Aorta (tissue), 5 donors: ENCODE measurements at places on chromosomes 4 and X. TPM values are rescaled to one million over a fixed set of nuclear protein-coding genes. Genes with fewer than 3 reads are reported as not detected.

- H3K4me3 ChIP-seq = no peak overlapping the region
- no peak overlapping the region for H3K27ac ChIP-seq
- no peaks in the 10 kb centered on the region for H3K4me1 ChIP-seq
- no peak for DNase-seq
- no peaks in the 10 kb centered on the region for H3K36me3 ChIP-seq
Measured at GRCh38 chrX:10259716-10260115, 102.9 kb downstream of the CLCN4 start.

Gene RNF175
- 1.0 TPM for total RNA-seq

- no peak overlapping the region for H3K27ac ChIP-seq
- H3K4me1 ChIP-seq = no peaks in the 10 kb centered on the region
- no peak for DNase-seq
Measured at GRCh38 chr4:184932343-184932742, 85.9 kb upstream of the HELT start.

DNA sequence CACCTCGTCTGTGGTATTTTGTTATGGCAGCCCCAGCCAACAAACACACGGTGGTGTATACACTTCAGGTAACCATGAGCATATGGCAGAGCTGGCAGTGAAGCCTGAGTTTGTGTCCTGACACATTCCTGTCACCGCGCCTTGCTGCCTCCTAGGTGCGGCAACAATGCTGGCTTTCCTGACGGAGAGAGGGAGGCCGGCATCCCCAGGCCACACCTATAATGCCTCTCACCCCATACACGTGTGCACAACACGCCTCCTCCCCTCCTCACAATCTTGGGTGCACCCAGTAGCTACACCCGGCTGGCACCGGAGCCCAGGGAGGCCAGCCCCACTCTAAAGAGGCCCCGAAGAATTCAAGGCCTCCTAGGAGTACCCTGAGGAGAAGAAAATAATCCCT lies 158.5 kb downstream of the NSUN7 start:
- no peak overlapping the region for H3K4me3 ChIP-seq
- H3K36me3 ChIP-seq = no peaks in the 10 kb centered on the region
- peaks cover 1% of the 10 kb centered on the region for H3K27me3 ChIP-seq
- no peaks in the 10 kb centered on the region for H3K4me1 ChIP-seq
- DNase-seq = no peak

DNA sequence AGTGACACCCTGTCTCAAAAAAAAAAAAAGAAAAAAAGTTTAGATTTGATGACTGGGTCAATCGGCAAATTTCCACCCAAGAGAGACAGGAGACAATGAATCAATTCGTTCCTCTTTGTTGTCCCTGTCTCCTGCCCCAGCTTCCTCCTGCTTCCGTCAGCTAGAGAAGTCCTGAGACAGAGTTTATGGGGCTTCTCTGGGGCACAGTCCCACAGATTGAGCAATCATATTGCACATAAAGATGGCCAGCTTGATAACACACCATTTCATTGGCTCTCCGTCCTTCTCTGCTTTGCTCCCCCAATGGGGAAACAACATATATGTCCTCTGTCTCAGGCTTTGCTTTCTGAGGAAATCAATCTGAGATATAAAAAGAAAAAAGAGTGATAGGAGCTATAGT lies 78.4 kb upstream of the FUNDC1 start:
- peak; percentile 12 for DNase-seq
- H3K4me3 ChIP-seq = no peak overlapping the region
- H3K4me1 ChIP-seq = no peaks in the 10 kb centered on the region
- no peak overlapping the region for H3K27ac ChIP-seq
- no peaks in the 10 kb centered on the region for H3K27me3 ChIP-seq
- H3K36me3 ChIP-seq = no peaks in the 10 kb centered on the region

Gene GPR173
- total RNA-seq = 4.0 TPM

- no peaks in the 10 kb centered on the region for H3K27me3 ChIP-seq
- H3K4me3 ChIP-seq = no peak overlapping the region
- DNase-seq = no peak
- H3K36me3 ChIP-seq = no peaks in the 10 kb centered on the region
- H3K27ac ChIP-seq = no peak overlapping the region
Measured at GRCh38 chr4:142416711-142417275, 429.3 kb downstream of the INPP4B start.

DNA sequence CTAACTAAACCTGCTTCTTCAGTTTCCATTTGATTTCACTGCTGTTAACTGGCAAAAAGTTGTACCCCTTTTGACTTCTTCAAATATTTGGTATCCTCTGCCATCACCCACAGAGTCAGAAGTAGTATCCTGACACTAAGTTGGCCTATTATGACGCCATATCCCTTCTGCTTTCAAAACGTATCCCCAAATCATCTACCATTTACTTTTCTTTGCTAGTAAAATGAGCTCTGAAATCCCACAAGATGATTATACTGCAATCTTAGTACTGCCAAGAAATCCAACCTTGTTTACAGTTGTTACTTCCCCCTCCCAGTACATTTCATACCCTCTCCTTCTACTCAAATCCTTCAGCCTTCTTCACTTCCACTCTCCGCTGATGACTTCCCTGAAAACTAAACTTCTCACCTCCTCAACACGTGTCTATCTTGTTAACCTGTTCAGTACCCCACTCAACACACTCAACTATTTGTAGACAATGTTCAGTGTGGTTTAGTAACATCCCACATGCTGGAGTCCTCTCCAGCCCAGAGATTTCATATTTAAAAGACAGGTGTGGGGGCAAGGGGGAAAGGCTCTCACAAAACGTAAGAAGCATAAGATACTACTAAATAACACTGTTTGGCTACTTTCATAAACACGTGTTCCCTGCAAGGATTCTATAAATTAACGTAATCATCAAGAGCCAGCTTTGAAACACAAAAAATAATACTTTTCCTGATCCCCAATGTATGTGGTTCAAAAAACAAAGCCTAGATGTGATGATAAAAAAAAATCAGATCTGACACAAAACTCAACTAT lies 1.3 kb downstream of the NAF1 start:
- no peaks in the 10 kb centered on the region for H3K36me3 ChIP-seq
- no peak for DNase-seq
- no peaks in the 10 kb centered on the region for H3K27me3 ChIP-seq
- no peak overlapping the region for H3K27ac ChIP-seq
- H3K4me1 ChIP-seq = peaks cover 6% of the 10 kb centered on the region
- H3K4me3 ChIP-seq = peak overlapping the region; percentile 58

DNA sequence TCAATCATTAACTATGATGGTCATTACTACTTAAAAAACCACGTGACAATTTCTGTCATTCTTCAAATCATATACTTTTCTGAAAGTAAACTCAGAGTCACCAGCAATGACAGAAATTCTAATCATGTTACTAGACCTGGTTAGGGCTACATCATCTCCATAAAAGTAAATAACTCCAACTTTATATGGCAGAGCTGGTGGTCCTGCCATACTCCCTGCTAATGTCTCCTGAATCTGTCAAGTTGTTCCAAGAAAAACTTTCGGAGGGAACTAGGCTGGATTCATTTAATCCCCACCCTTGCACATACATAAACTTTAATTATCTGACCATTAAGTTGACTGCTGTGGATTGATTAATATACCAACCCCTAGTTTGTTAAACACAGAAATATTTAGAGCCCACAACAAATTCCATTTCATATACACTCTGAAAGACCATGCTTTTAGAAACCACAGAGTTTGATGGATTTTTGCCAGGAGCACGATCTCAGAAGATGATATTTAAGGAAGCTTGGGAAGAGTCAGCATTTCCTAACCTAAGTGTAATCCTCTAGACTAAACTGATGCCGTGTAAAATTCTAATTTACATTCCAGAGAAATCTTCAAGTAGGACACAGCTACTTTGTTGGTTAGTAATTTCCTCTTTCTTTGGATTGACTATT lies 577.0 kb downstream of the FAT4 start:
- DNase-seq = no peak
- no peaks in the 10 kb centered on the region for H3K4me1 ChIP-seq
- H3K27me3 ChIP-seq = no peaks in the 10 kb centered on the region
- no peak overlapping the region for H3K27ac ChIP-seq
- H3K4me3 ChIP-seq = no peak overlapping the region
